HT-29 (cell line): ENCODE measurements at places on chromosomes 13 and 19. TPM values are rescaled to one million over a fixed set of nuclear protein-coding genes. Genes with fewer than 3 reads are reported as not detected.

GRCh38 chr13:81197966-81198365 lies 857.0 kb upstream of the SPRY2 start:
- DNase-seq = peak; percentile 68

GRCh38 chr13:78341032-78341431 lies 262.3 kb downstream of the POU4F1 start:
- no peak for DNase-seq

DNA sequence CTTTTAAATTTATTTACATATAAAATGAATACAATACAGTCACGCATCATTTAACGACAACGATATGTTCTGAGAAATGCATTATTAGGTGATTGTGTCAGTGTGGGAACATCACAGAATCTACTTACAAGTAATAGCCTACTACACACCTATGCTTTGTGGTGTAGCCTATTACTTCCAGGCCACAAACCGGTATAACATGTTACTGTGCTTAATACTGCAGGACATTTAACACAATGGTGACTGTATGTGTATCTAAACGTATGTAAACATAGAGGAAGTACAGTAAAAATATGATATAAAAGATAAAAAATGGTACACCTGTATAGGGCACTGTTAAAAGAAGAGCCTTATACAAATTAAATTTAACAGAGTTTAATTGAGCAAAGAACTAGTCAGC lies 62.4 kb upstream of the KLHL1 start:
- DNase-seq = no peak

Gene CCNA1
- total RNA-seq = not detected in 2 replicates

Gene FGF14
- total RNA-seq = not detected in 2 replicates

DNA sequence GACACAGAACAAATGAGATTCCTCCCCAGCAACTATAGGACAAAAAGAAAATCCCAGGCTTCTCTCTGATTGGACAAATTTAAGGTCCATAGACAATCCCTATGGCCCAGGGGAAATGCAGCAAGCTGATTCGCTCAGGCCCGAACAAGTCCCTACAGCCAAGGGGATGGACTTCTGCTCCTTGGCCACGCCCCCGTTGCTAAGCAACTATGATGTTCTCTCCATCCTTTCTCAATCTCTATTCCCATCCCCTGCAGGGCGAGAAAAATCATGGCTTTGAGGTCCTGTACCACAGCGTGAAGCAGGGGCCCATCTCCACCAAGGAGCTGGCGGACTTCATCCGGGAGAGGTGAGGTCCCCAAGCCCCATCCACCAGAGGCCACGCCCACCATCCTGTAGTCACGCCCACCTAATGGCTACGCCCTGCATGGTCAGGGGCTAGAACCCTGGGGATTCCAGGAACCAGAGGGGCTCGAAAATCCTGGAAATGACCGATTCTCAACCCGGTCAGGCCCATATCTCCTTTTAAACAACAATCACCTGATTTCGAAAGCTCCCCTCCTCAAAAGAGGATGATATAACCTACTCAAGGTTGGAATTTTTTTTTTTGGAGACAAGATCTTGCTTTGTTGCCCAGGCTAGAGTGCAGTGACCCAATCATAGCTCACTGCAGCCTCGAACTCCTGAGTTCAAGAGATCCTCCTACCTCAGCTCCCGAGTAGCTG lies 11.4 kb downstream of the FCHO1 start:
- DNase-seq = peak; percentile 46

DNA sequence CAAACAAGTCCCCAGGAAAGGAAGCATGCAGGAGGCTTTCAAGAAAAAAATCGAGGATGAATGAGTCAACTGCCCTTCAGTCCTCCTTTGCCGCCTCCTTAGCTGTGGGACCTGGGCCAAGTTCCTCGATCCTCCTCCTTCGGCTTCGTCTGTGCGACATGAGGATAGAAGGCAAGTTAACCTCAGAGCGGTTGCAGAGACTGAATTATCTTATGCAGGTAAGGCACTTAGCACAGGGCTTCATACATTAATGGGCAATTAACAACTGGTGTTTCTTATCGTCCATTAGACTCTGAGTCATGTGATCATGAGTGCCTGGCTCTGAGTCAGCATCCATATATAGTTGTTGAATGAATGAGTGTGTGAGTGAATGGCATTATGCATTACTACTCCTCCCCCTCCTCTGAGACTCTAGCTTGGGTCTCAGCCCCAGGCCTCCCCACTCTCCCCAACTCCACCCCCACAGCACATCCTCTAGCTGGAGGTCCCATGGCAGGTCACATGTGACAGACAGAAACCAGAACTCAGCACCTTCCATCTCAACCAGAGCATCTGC lies 1.6 kb upstream of the TTC9B start:
- peak; percentile 86 for DNase-seq

DNA sequence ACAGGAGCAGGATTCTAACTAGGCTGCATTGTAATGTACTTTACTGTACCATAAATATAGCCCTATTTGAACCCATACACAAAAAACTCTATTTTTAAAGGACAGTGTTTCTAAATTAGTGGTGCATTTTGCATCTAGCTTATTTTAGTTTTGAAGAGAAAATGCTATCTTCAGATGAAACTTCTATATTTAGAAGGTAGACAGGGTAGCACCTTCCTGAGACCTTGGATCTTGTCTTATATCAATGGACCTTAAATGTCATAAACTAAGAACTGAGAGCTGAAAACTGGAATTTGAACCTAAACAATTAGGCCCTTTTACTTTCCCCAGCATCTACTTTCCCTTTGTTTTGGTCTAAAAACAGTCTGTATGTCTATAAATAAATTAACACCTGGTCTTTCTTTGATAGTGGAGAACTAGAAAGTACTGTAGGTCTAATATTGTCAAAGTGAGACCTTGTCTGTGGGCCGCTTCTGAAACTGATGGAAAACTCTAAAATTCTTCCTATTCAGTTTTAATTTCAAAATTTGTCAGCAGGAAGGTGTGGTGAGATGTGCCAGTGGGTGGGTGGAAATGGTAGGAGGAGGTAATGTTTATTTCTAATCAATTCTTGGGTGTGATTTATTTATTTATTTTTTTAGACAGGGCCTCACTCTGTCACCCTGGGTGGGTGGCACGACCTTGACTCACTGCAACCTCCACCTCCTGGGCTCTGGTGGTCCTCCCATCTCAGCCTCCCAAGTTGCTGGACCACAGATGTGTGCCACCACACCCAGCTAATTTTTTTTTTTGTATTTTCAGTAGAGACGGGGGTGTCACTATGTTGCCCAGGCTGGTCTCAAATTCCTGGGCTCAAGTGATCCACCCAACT lies 10.1 kb downstream of the COG3 start:
- no peak for DNase-seq

Gene RLN3
- total RNA-seq = not detected in 2 replicates

- no peak for DNase-seq
Measured at GRCh38 chr13:38325426-38325825, 24.2 kb upstream of the UFM1 start.

Gene FBXO17
- total RNA-seq = not detected in 2 replicates

DNA sequence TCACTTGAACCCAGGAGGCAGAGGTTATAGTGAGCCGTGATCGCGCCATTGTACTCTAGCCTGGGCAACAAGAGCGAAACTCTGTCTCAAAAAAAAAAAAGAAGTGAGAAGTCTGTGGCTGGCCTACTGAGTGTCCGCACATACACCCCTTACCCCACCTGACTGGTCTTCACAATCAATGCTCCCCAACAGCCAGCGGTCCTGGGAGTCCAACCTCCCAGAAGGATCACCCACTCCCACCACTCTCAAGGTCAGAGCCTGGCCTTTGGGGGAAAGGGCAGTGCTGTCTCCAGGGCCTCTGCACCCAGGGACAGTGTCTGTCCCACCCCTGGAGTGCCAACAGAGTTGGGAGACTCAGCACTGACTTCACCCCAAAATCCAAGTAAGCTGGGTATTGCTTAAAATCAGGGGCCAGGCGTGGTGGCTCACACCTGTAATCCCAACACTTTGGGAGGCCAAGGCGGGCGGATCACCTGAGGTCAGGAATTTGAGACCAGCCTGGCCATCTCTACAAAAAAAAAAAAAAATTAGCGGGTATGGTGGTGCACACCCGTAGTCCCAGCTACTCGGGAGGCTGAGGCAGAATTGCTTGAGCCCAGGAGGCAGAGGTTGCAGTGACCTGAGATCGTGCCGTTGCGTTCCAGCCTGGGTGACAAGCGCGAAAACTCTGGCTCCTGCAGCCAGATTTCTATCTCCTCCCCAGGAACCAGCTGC lies 2.3 kb upstream of the CD320 start:
- no peak for DNase-seq

Gene WTIP
- 2.1 and 3.9 TPM in 2 replicates for total RNA-seq

- DNase-seq = no peak
Measured at GRCh38 chr13:50309882-50310594, 294.8 kb downstream of the KCNRG start.

Gene NDUFA3
- total RNA-seq = 133 and 176 TPM in 2 replicates

Gene LILRB2
- not detected in 2 replicates for total RNA-seq

- no peak for DNase-seq
Measured at GRCh38 chr19:6501740-6502648, at the start of gene TUBB4A. TSS of gene TUBB4A (minus strand) at chr19:6502309. CDS start at chr19:6502212, 97 bp downstream.

GRCh38 chr13:74414458-74414857 lies 280.3 kb upstream of the KLF12 start:
- no peak for DNase-seq

- DNase-seq = no peak
Measured at GRCh38 chr13:99059498-99060075, 81.7 kb upstream of the DOCK9 start.

Gene PGLYRP2
- not detected in 2 replicates for total RNA-seq

- no peak for DNase-seq
Measured at GRCh38 chr13:31433207-31433606, 233.4 kb downstream of the B3GLCT start.

- no peak for DNase-seq
Measured at GRCh38 chr13:22114630-22115311, 443.9 kb downstream of the FGF9 start.
